ENCODE measurements at places on chromosomes 7 and 10. TPM values are rescaled to one million over a fixed set of nuclear protein-coding genes. Genes with fewer than 3 reads are reported as not detected.
A peak's percentile ranks its signal among the peaks of the same experiment; 100 is the strongest.

Gene PI4K2A
- total RNA-seq, result 31.3 TPM

DNA sequence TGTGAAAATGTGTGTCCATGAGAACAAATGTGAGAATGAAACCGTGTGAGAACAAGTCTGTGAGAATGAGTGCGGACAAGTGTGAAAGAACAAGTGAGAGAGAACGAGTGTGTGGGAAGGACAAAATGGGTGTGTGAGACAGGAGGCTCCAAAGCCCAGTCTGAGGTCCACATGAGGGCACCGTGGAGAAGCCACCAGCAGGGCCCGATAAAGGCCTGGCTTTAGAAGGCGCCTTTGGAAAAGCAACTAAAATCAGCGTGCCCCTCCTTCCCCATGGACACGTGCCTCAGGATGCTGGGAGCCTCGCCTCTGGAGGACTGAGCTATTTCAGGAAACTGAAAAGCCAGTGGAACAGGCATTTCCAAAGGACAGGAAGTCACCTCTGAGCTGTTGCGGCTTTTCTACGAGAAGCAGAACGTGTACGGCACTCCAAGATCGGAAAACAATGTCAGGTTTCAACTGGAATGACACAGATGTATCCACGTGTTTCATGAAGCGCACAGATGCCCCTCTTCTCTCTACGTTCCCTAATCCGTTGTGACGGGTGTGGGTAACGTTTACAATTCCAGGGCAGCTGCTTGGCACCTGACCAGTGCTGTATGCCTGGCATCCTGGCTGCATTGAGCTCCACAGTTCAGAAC is 46.4 kb downstream of the ESYT2 start:
- peaks cover 15% of the 10 kb centered on the region for H3K4me1 ChIP-seq
- H3K27ac ChIP-seq, result peak overlapping the region; percentile 63
- no peak overlapping the region for H3K4me3 ChIP-seq
- H3K27me3 ChIP-seq, result no peaks in the 10 kb centered on the region

DNA sequence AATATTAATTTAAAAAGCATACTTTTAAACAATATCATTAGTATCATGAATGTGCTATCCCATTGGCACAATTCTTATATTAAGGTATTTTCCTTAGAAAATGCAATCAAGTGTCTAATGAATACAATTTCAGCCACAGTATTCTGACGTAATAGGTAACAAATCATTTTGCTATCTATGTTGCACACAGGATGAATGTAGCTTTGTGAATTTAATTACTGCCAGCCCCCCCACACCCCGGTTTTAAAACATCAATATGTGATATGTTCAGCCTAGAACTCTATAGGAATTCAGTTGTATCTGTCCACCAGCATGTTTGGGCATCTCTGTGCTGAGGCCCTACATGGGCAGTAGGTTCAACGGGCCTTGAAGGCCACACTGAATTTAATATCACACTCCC is 274.6 kb downstream of the PLXDC2 start:
- H3K36me3 ChIP-seq, result no peaks in the 10 kb centered on the region
- no peak for DNase-seq
- no peak overlapping the region for H3K4me3 ChIP-seq
- no peak overlapping the region for H3K27ac ChIP-seq
- no peaks in the 10 kb centered on the region for H3K4me1 ChIP-seq

- peak overlapping the region; percentile 14 for H3K27ac ChIP-seq
- H3K27me3 ChIP-seq, result no peaks in the 10 kb centered on the region
- no peak overlapping the region for H3K4me3 ChIP-seq
Measured at GRCh38 chr10:94192974-94193373, 169.8 kb downstream of the NOC3L start.

- peak; percentile 8 for DNase-seq
- H3K4me1 ChIP-seq, result no peaks in the 10 kb centered on the region
- no peak overlapping the region for H3K4me3 ChIP-seq
- H3K27me3 ChIP-seq, result no peaks in the 10 kb centered on the region
- no peak overlapping the region for H3K27ac ChIP-seq
- no peaks in the 10 kb centered on the region for H3K36me3 ChIP-seq
Measured at GRCh38 chr7:120997882-120998474, 9.5 kb downstream of the CPED1 start.

- H3K27ac ChIP-seq, result no peak overlapping the region
- no peak overlapping the region for H3K4me3 ChIP-seq
- no peaks in the 10 kb centered on the region for H3K36me3 ChIP-seq
- no peak for DNase-seq
- no peaks in the 10 kb centered on the region for H3K4me1 ChIP-seq
- no peaks in the 10 kb centered on the region for H3K27me3 ChIP-seq
Measured at GRCh38 chr7:89223900-89224395, 428.4 kb upstream of the TEX47 start.

DNA sequence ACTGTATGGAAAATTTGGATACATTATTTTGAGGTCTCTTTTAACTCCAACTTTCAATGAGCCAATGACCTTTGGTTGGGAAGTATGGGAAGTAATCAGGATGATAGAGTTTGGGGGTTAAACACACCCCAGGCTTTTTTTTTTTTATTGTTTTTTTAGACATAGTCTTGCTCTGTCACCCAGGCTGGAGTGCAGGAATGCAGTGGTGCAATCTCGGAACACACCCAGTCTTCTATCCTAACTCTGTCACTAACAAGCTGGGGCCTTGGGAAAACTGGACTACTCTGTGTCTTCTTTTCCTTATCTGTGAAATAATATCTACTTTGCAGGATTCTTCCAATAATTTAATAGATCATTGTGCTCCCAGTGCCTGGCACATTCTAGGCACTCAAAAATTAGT is 37.6 kb upstream of the AGBL3 start:
- H3K27me3 ChIP-seq, result no peaks in the 10 kb centered on the region
- H3K27ac ChIP-seq, result peak overlapping the region; percentile 35
- no peak overlapping the region for H3K4me3 ChIP-seq
- peak; percentile 68 for DNase-seq

Gene EPDR1
- total RNA-seq, result 70.2 TPM

DNA sequence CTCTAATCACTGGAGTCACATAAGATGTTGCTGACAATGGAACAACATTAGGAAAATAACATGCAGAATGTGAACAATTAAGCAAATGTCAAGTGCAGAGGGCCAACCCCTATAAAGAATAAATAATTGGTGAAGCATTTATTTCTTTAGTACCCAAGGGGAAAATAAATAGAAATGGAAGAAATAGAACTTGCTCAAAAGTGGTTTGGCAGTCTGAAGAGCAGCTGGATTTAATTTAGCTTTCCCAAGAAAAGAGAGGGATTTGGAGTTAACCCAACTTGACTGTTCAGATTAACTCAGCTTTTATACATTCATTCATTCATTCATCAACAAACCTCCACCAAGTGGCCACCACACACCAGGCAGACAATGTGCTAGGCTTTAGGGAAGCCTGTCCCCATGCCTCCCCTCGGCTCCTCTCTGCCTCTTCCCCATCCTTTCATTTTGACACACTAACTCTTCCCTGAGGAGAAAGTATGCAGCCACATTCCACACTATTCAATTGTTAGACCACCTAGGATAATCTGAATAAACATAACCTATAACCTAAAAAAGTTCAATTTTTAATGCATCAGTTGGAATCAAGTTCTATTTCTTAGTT is 295.5 kb downstream of the AHR start:
- H3K4me3 ChIP-seq, result no peak overlapping the region
- H3K36me3 ChIP-seq, result no peaks in the 10 kb centered on the region
- DNase-seq, result no peak
- H3K27ac ChIP-seq, result no peak overlapping the region
- H3K4me1 ChIP-seq, result no peaks in the 10 kb centered on the region

Gene RAPGEF5
- 26.5 TPM for total RNA-seq

Gene GHRHR
- not detected for total RNA-seq

Gene SOSTDC1
- total RNA-seq, result 1.1 TPM

DNA sequence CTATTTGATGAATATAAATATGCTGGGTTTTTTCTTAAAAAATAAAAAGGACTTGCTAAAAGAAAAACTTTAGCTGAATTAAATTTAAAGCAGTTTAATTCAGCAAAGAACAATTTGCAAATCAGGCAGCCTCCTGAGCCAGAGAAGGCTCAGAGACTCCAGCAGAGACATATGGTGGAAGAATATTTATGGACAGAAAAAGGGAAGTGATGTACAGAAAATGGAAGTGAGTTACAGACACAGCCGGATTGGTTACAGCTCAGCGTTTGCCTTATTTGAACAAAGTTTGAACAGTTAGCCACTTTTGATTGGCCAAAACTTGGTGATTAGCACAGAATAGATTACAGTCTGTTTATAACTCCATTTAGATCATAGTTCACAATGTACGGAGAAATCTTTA is 110.3 kb downstream of the GAD2 start:
- no peaks in the 10 kb centered on the region for H3K27me3 ChIP-seq
- no peak overlapping the region for H3K4me3 ChIP-seq
- no peak overlapping the region for H3K27ac ChIP-seq
- DNase-seq, result no peak
- no peaks in the 10 kb centered on the region for H3K36me3 ChIP-seq
- H3K4me1 ChIP-seq, result no peaks in the 10 kb centered on the region

Gene CCNJ
- 4.6 TPM for total RNA-seq

- peaks cover 6% of the 10 kb centered on the region for H3K4me1 ChIP-seq
- H3K27ac ChIP-seq, result no peak overlapping the region
- H3K27me3 ChIP-seq, result no peaks in the 10 kb centered on the region
- H3K36me3 ChIP-seq, result no peaks in the 10 kb centered on the region
- H3K4me3 ChIP-seq, result no peak overlapping the region
Measured at GRCh38 chr7:157609516-157609915, 272.7 kb downstream of the DNAJB6 start.

- DNase-seq, result peak; percentile 18
- no peaks in the 10 kb centered on the region for H3K27me3 ChIP-seq
- H3K27ac ChIP-seq, result no peak overlapping the region
- H3K4me1 ChIP-seq, result no peaks in the 10 kb centered on the region
- no peak overlapping the region for H3K4me3 ChIP-seq
Measured at GRCh38 chr10:76576276-76576962, 1061.2 kb downstream of the KCNMA1 start.

Gene RSPH10B2
- total RNA-seq, result 0.27 TPM

Gene TMEM225B
- 1.1 TPM for total RNA-seq

GRCh38 chr7:132203021-132203420 is 373.2 kb downstream of the PLXNA4 start:
- DNase-seq, result no peak
- H3K27ac ChIP-seq, result no peak overlapping the region
- no peaks in the 10 kb centered on the region for H3K36me3 ChIP-seq
- H3K4me3 ChIP-seq, result no peak overlapping the region
- H3K4me1 ChIP-seq, result no peaks in the 10 kb centered on the region
- no peaks in the 10 kb centered on the region for H3K27me3 ChIP-seq

Gene ETV1
- total RNA-seq, result 9.8 TPM

- no peak for DNase-seq
- peaks cover 77% of the 10 kb centered on the region for H3K27me3 ChIP-seq
- no peaks in the 10 kb centered on the region for H3K36me3 ChIP-seq
- peaks cover 7% of the 10 kb centered on the region for H3K4me1 ChIP-seq
- H3K4me3 ChIP-seq, result no peak overlapping the region
- H3K27ac ChIP-seq, result no peak overlapping the region
Measured at GRCh38 chr7:20793248-20793647, 6.6 kb upstream of the SP8 start.

Gene OPN4
- not detected for total RNA-seq

- no peak for DNase-seq
- no peaks in the 10 kb centered on the region for H3K4me1 ChIP-seq
- H3K27me3 ChIP-seq, result no peaks in the 10 kb centered on the region
Measured at GRCh38 chr7:136000288-136000913, 23.2 kb upstream of the MTPN start.
